Stimulated activated CD8-positive, alpha-beta memory T cell treated with anti-CD3 and anti-CD28 coated beads, Interleukin-4, amount 100 ng/mL, for 1 hour (primary cell): ENCODE measurements at places on chromosomes 5 and 9.

GRCh38 chr9:72271613-72272478 lies 93.2 kb downstream of the ZFAND5 start:
- DNase-seq, result peak; percentile 15

- DNase-seq, result no peak
These were observed 18.7 kb downstream of the C5orf58 start for GRCh38 chr5:170251462-170251861.

DNA sequence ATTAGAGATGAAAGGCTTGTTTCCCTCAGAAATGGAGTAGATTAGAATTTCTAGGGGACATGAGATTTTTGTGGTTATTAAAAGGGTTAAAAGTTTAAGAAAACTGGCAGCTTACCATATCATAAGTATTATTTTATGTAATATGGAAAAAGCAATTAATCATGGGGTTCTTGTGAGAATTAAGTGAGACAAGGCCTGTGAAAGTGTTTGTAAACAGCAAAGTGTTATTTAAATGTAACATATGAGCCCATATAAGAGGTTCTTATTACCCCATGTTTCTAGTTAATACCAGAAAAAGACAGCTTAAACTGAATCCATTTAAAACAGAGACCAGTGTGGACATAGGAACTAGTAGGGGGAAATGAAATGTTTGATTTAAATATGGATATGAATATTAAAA lies 241.1 kb upstream of the PIK3R1 start:
- no peak for DNase-seq

DNA sequence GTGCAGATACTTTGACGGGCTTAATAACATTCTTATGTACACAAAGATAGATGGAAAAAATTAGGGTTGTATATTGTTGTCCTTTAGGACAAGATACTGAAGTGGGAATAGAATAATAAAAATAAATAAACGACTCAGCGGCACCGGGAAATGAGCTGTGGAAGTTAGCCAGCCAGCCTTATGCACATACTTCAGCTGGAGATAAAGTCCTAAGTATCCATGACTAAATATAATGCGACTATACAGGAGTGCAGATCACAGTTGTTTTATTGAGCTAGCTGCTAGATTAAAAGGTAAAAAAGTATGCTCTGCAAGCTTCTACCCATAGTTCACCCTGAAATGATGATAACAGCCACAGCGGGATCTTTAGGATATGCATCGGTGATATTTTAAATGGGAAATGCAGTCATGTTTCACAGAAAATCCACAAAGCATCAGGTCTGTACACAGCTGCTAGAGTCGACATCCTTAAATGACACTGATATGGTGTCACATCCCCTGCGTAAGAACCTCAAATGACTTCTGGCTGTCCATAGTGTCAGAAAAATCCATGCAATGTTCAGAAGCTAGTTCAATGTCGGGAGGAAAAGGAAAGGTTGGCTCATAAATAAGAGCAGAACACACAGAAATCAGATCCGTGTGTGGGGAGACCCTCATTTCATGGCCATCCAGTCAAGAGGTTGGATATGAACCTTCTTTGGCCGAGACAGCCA lies 392.8 kb upstream of the DAP start:
- no peak for DNase-seq

DNA sequence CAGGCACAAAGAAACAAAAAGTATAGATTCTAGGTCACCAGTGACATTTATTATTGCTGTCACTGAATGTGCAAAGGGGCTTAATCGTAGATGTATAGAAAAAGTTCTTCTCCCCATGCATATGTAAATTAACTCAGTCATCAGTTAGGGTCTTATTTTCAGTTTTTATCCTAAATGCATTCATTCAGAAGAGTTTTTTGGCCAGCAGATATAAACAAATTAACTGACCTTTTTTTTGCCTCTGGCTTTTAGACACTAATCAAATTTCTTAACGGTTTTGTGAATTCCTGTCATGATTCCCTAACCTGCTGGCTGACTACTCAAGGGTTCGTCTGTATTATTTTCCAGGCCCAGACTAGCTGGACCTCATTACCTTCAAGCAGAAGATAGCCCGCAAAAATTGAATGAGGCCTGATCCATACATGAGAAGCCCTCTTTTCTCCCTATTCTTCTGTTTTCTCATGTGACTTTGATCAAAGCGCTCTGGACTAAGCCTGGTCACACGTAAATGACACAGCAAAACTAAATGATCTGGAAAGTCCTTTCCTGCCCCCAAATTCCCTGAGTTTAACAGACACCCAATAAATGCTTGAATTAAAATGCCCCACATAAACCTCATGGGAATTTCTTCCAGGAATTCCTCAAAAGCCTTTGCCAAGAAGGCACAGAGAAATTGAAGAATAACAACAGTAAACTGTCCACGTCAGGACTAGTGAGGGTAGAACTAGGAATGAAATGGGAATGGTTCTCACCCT lies 83.7 kb downstream of the MYO10 start:
- DNase-seq, result no peak

DNA sequence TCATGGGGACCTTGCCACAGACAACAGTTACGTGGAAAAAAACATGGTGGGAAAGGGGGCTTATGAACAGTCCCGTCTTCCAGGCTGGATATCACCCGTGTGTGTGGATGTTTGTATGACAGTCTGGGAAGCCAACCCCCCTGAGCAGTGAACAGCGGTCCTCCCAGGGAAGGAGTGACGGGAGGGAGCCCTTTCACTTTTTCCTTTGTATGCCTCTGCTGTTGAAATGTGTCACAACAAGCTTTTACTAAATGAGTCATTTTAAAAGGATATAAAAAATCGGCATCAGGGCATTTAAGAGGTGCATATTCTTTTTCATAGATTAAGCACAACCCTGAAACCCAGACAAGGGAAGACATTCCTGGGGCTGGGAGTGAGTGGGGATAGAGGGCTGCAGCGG lies 5.1 kb downstream of the MYMK start:
- no peak for DNase-seq

DNA sequence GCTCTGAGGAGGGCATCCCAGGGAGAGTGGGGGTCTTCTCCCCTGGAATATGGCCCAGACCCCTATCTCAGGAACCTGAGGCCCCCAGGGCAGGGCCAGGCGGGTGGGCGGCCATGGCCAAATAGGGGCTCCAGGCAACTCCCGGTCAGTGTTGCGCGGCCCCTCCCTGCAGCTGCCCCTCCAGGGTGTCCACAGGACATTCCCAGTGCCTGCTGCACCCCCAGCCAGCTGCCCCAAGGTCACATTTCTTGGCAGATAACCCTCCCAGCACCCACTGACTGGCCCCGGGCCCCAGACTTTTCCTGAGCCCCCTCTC lies 53.6 kb upstream of the EGFL7 start:
- no peak for DNase-seq

- no peak for DNase-seq
These were observed 82.3 kb downstream of the THBS4 start for GRCh38 chr5:80117446-80117845.

DNA sequence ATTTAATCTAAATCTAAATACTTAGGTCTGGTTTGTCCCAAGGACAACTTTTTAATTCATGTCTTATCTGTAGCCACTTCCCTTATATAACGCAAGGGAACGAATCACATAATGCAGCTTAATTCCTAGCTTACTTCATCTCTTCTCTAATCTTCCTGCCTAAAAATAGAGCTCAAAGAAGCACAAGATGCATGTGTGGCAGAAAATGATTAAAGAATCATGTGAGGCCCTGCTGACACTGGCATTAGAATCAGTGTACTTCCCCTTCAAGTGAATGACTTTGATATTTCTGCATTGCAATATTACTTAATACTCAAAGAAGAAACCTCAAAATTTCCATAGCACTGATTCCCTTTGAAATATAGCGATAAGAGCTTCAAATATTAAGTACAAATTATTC lies 317.9 kb upstream of the FTMT start:
- no peak for DNase-seq

DNA sequence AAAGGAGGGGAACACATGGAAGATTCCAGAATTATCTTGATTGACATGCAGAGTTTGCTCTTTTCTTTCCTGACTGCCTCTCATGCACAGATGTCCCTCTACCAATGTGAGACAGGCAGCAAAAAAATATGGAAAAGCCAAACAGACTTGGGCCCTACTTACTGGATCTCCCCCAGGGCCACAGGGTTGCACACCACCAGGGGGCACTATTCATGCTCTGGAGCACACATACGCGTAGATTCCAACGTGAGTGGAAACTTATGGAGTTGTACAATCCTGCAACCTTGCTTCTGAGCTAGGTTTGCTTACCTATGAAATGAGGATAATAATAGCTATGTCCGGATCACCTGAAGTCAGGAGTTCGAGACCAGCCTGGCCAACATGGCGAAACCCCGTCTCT lies 319.5 kb downstream of the ARHGEF28 start:
- DNase-seq, result no peak

DNA sequence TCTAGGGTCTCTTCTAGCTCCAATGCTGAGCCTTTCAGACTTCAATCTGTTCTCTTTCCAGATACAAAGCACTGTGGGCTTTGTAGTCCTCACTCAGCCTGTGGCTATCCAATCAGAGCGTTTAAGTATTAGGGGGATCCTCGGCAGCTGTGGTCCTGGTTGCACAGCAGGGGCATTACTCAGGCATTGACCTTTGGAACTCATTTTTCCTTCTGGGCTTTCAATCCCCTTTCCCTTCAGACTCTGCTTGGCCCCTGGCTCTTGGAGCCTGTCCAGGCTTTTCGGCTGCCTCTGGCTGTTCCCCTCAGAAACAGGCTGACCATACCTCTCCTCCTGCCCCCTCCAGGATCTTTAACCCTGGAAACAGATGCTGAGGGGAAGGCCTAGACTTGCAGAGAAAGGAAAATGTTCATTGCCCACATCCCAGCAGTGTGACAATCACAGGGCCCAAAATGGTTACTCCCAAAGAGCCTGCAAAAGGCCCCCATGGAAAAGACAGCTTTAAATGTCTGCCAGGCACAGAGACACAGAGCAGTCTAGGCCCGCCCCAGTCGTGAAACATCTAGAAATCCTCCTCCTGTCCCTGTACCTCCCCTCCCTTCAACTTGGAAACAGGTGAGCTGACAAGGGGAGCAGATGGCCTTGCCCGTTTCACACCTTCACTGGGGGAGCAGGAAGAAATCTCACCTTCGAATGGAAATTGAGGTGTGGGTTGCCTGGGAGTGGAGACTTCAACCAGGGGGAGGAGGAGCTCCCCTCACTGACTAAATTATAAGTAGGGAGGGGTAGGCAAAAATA lies 13.7 kb downstream of the C1QTNF2 start:
- DNase-seq, result no peak

DNA sequence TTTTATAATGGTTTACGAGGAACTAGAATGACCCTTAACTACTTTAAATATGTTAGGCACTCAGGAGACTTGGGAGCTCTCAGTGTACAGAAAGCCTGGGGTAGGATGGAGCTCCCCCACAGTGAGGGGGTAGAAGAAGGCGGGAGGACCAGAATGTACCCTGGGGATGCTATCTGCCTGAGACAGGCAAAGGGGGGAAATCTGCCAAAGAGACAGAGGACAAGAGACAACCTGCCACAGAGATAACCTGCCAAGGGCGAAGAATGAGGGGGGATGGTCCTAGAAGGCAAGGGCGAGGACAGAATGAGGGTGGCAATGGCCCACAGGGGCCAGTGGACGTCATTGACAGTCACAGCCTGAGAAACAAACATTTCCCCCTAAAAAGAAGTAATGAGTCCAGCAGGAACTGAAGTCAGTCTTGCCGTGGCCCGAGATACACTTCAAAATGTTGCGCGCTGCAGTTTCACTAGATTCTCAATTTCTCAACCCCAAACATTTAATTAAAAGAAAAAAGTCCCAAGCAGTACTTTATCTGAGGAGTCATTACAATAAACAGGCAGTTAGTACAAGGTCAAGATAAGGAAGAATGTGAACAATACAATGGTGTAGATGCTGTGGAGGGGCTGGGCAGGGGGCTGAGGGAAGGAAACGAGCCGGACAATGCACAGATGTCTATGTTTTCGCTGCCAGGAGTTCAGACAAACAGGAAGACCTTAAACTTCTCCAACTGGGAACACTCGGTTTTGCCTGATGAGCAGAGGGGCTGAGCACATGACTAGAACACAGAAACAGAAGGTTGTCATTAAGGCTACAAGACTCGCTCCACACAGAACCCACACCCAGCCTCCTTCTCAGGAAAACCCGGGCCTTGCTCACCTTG lies 125.0 kb downstream of the LHFPL2 start:
- DNase-seq, result no peak

DNA sequence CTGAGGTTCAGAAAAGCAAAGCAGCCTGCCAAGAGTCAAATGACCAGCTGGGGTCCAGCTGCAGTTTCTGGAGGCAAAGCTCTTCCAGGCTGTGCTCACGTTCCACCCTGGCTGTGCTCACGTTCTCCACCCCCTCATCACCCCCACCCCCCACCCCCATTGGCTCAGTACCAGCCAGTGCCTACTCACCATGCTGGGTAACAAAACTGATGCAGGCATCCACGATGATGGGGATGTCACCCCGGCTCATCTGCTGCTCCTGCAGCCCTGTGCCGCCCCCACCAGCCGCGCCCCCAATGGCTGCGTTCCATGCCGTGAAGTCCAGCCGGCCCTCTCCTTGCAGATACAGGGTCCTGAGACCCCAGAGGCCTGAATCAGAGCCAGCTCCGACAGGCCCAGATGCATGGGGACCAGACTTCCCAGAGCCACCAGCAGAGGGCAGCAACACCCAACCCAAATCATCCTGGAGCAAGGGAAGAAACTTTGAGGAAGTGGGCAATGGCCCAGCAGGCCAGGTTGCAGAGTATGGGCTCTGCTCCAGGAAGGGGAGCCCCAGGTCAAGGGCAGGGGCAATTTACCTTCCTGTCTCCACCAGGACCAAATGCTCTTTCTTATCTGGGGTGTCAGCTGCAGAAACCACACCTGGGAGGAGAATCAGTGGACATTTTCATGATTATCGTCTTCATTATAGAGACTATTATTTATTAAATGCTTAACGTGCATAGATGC lies 13.7 kb upstream of the FCHSD1 start:
- DNase-seq, result peak; percentile 47

- DNase-seq, result no peak
These were observed 42.9 kb downstream of the FEM1C start for GRCh38 chr5:115501464-115502210.
